Pancreas (tissue), 10 donors: ENCODE measurements at places on chromosomes 1 and 21. TPM values are rescaled to one million over a fixed set of nuclear protein-coding genes. Genes with fewer than 3 reads are reported as not detected.

The TBX19 gene
- 0.59 TPM for total RNA-seq

The SPATA45 gene
- not detected for total RNA-seq

The SYNJ1 gene
- 6.9 TPM for total RNA-seq

The CD34 gene
- total RNA-seq: 7.1 TPM

The GBP6 gene
- total RNA-seq: not detected

The VASH2 gene
- 1.9 TPM for total RNA-seq

The FHAD1 gene
- total RNA-seq: 2.0 TPM

The SON gene
- total RNA-seq: 95.2 TPM

The TMIGD3 gene
- not detected for total RNA-seq

The TMEM53 gene
- total RNA-seq: 3.8 TPM

The ADAMTS5 gene
- 0.14 TPM for total RNA-seq

The NECTIN4 gene
- 9.3 TPM for total RNA-seq

The MEX3A gene
- total RNA-seq: 3.1 TPM

The MIB2 gene
- 60.8 TPM for total RNA-seq

The SPATA46 gene
- total RNA-seq: not detected

The FCRLB gene
- 0.31 TPM for total RNA-seq

The PPIH gene
- total RNA-seq: 8.0 TPM

The TEDDM1 gene
- not detected for total RNA-seq

The CHI3L2 gene
- not detected for total RNA-seq

The LCE1D gene
- total RNA-seq: not detected

The TRIM17 gene
- 0.23 TPM for total RNA-seq

The EPB41 gene
- 28.5 TPM for total RNA-seq

The CCDC185 gene
- not detected for total RNA-seq

The SFN gene
- 0.28 TPM for total RNA-seq

The KRTAP8-1 gene
- not detected for total RNA-seq

The AMY1B gene
- total RNA-seq: 1.6 TPM

The CFAP126 gene
- not detected for total RNA-seq

The KIAA1614 gene
- 0.67 TPM for total RNA-seq

The AUNIP gene
- total RNA-seq: not detected

The CR1 gene
- 0.20 TPM for total RNA-seq
